ENCODE measurements at places on chromosomes 13 and 19.

DNA sequence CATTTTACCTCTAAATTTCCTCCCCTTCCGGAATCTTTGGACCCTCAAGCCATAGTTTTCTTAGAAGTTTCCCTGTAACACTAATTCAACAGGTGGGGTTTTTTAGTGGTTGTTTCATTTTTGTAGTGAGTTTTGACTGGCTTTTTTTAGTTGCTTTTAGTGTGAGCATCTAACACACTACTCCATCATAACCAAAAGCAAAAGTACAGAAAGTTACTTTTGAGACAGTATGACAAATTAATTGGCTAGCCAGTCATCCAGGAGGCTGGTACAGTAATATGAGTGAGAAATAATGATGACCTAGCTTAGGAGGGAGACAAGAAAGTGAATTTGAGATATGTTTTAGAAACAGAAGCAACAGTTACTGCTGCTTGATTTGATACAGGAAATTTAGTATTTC, 71.5 kb downstream of the DNAJC15 start:
- no peak for DNase-seq

GRCh38 chr13:45167611-45168554, 33.0 kb downstream of the KCTD4 start:
- no peak for DNase-seq

- DNase-seq, result no peak
Observed at GRCh38 chr19:42052241-42052863, 17.7 kb downstream of the GRIK5 start.

- DNase-seq, result peak; percentile 78
Observed at GRCh38 chr19:982567-983170, 1.5 kb upstream of the WDR18 start.

- no peak for DNase-seq
Observed at GRCh38 chr19:39112338-39112890, 13.2 kb upstream of the PAK4 start.
